ENCODE measurements at places on chromosomes 1 and 21. TPM values are rescaled to one million over a fixed set of nuclear protein-coding genes. Genes with fewer than 3 reads are reported as not detected.

The ETV3L gene
- not detected for total RNA-seq

GRCh38 chr1:157715736-157716135, 15.2 kb upstream of the FCRL3 start:
- H3K36me3 ChIP-seq, result no peaks in the 10 kb centered on the region
- no peak for DNase-seq
- H3K27me3 ChIP-seq, result no peaks in the 10 kb centered on the region
- no peak overlapping the region for H3K27ac ChIP-seq

GRCh38 chr1:232767305-232768074, 37.7 kb upstream of the MAP10 start:
- DNase-seq, result peak; percentile 70
- no peak overlapping the region for H3K4me3 ChIP-seq
- H3K4me1 ChIP-seq, result peaks cover 13% of the 10 kb centered on the region
- no peaks in the 10 kb centered on the region for H3K36me3 ChIP-seq
- no peaks in the 10 kb centered on the region for H3K27me3 ChIP-seq

The SLC22A15 gene
- 5.8 TPM for total RNA-seq

GRCh38 chr1:25683177-25683576, 66.6 kb downstream of the MAN1C1 start:
- peaks cover 4% of the 10 kb centered on the region for H3K4me1 ChIP-seq
- no peak for DNase-seq
- H3K4me3 ChIP-seq, result no peak overlapping the region
- H3K27ac ChIP-seq, result no peak overlapping the region
- H3K27me3 ChIP-seq, result no peaks in the 10 kb centered on the region
- no peaks in the 10 kb centered on the region for H3K36me3 ChIP-seq

GRCh38 chr1:226887006-226887405, 16.6 kb downstream of the PSEN2 start:
- DNase-seq, result no peak
- no peak overlapping the region for H3K27ac ChIP-seq
- H3K27me3 ChIP-seq, result no peaks in the 10 kb centered on the region
- peaks cover 25% of the 10 kb centered on the region for H3K4me1 ChIP-seq
- H3K4me3 ChIP-seq, result no peak overlapping the region

- no peak for DNase-seq
- no peaks in the 10 kb centered on the region for H3K36me3 ChIP-seq
- H3K27ac ChIP-seq, result no peak overlapping the region
- H3K4me1 ChIP-seq, result peaks cover 2% of the 10 kb centered on the region
- H3K27me3 ChIP-seq, result no peaks in the 10 kb centered on the region
Observed at GRCh38 chr1:110185181-110185580, 24.9 kb upstream of the KCNC4 start.

- no peak overlapping the region for H3K27ac ChIP-seq
- no peak for DNase-seq
- H3K4me1 ChIP-seq, result no peaks in the 10 kb centered on the region
- H3K27me3 ChIP-seq, result peaks cover 4% of the 10 kb centered on the region
- no peak overlapping the region for H3K4me3 ChIP-seq
Observed at GRCh38 chr1:75198761-75199160, 64.6 kb downstream of the LHX8 start.

Measured in stomach (tissue), 19 donors.